ENCODE measurements at places on chromosomes 7 and 10.

DNA sequence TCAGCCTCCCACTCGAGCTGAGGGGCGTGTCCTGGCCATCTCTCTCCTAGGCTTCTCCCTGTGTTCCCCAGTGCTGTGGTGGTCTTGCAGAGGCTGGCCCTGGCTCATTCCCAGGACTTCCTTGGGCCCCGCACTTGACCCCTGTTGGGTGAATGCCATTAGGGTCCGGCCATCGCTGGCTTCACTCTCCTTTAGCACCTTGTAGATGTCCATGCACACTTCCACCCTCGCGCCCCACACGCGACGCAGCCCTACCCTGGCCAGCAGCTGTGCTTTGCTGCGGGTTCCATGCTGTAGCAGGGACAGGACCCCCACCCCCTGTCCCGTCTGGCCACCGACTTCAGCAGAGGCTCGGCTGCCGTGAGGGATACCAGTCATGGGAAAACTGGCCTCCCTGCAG is 46.3 kb downstream of the PITRM1 start:
- peaks cover 61% of the 10 kb centered on the region for H3K36me3 ChIP-seq
- no peaks in the 10 kb centered on the region for H3K27me3 ChIP-seq
- peaks cover 5% of the 10 kb centered on the region for H3K4me1 ChIP-seq
- no peak overlapping the region for H3K27ac ChIP-seq
- no peak for ATAC-seq
- H3K4me3 ChIP-seq = no peak overlapping the region

- ATAC-seq = no peak
- H3K4me3 ChIP-seq = no peak overlapping the region
- H3K4me1 ChIP-seq = no peaks in the 10 kb centered on the region
- H3K27ac ChIP-seq = no peak overlapping the region
Measured at GRCh38 chr7:99287779-99288534, 15.3 kb downstream of the MYH16 start.

DNA sequence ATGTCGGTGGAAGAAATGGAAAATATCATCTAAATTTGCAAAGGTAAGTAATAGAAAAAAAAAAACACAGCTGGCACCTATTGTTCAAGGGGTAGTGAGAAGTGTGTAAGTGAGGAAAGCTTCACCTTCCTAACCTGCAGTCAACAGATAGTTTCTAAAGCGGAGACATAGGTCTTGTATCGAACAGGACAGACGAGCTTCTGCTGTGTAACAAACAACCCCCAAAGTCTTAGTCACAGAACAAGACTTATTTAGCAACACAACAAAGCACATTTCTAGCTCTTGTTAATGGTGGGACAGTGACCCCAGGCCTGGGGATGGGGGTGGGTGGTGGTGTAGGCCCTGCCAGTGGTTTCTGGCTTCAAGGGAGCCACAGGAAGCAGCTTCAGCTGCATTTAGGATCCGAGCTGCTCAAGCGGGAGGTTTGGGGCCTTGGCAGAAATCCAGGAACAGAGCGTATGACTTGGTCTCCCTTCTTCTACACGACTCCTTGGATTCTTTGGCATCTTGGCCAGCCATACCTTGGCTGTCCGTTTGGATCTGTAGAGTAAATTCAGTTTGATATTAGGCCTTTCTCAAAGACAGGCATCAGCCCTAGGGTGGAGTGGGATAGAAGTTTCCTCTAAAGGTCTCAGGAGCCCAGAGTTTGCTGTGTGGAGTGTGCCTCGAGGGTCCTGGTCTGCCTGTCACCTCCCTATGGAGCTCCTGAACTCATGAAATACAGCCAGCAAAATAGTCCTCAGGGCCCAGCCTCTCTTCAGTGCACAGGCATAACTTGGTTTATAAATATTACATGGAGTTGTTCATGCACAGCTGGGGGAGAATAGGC is 56.9 kb upstream of the SHH start:
- H3K4me3 ChIP-seq = no peak overlapping the region
- peaks cover 48% of the 10 kb centered on the region for H3K27me3 ChIP-seq
- ATAC-seq = no peak
- H3K4me1 ChIP-seq = peaks cover 7% of the 10 kb centered on the region

GRCh38 chr7:117993377-117994003 is 120.2 kb upstream of the CTTNBP2 start:
- no peak overlapping the region for H3K27ac ChIP-seq
- peak; percentile 50 for ATAC-seq
- H3K4me3 ChIP-seq = no peak overlapping the region
- H3K36me3 ChIP-seq = no peaks in the 10 kb centered on the region
- no peaks in the 10 kb centered on the region for H3K27me3 ChIP-seq

GRCh38 chr7:142012825-142013511 is 17.3 kb downstream of the MGAM start:
- H3K27me3 ChIP-seq = no peaks in the 10 kb centered on the region
- no peaks in the 10 kb centered on the region for H3K36me3 ChIP-seq
- ATAC-seq = peak; percentile 10

DNA sequence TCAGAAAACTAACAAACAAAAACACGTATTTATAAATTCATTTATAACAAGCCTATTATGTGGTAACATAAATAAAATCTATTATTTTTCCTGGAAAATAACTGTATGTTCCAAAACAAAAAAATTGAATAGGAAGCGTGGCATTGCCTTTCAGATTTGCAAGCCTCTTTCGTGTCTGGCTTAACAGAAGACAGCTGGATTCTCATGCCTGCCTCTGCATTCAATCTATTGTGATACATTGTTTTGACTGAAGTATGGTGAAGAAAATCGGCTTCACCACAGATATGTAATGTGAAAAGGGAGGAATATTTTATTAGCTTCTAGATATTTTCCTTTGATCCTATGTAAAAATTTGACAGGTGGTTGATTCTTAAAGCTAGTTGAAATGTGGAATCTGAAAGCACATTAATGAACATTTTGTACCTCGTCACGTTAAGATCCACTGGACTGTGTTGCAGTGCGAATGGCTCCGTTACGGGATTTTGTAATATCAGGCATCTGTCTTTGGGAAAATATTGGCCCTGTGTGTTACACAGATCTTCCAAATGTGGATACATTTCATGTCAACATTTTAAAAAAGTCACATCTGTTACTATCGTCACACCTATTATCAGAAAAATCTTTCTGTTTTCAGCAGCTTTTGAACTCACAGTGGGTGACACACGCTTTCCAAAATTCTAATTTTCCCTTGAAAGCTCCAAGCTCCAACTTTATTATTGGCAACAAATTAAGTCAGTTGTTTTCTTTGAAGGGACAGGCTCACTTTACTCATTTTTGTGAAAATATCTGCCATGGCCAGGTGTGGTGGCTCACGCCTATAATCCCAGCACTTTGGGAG is 26.2 kb downstream of the PALD1 start:
- no peaks in the 10 kb centered on the region for H3K36me3 ChIP-seq
- H3K4me1 ChIP-seq = peaks cover 40% of the 10 kb centered on the region
- H3K27me3 ChIP-seq = no peaks in the 10 kb centered on the region
- no peak for ATAC-seq
- H3K4me3 ChIP-seq = no peak overlapping the region

- no peak overlapping the region for H3K4me3 ChIP-seq
- no peaks in the 10 kb centered on the region for H3K4me1 ChIP-seq
- H3K27ac ChIP-seq = no peak overlapping the region
- no peaks in the 10 kb centered on the region for H3K27me3 ChIP-seq
Measured at GRCh38 chr10:106175760-106176377, 988.6 kb downstream of the SORCS1 start.

GRCh38 chr10:45550903-45551786 is 121.4 kb downstream of the ZFAND4 start:
- H3K27ac ChIP-seq = peak overlapping the region; percentile 21
- no peak overlapping the region for H3K4me3 ChIP-seq
- H3K4me1 ChIP-seq = peaks cover 26% of the 10 kb centered on the region
- H3K27me3 ChIP-seq = no peaks in the 10 kb centered on the region
- H3K36me3 ChIP-seq = peaks cover 34% of the 10 kb centered on the region

DNA sequence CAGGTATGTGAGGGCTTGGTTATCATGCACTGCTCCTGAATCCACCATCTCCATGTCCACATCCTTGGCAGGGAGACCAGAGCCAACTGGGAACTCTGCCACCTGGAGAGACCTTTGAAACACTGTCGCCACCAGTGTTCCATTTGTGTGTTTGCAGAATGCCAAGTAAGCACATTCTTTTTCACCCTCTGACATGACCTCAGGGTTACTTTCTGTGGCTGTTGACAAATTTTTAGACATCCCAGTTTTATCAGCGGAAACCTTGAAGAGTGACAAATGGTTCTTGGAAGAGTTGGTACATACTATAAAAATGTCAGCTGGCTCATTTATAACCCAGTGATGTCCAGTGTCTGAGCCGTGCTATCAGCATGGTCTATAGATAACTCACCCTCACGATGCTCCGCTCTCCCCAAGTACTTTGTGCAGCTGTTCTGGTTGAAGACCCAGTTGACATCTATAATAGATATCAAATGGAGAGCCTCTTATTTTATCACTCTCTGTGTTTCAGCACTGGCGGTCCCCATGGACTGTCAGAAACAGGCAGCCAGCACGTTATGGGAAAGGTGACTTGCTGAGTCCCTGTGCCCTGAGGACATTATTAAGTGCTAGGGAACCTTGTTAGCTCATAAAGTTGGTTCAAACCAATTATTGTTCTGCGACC is 563.1 kb upstream of the GALNT17 start:
- H3K27ac ChIP-seq = no peak overlapping the region
- no peaks in the 10 kb centered on the region for H3K4me1 ChIP-seq

- no peak overlapping the region for H3K27ac ChIP-seq
- no peak overlapping the region for H3K4me3 ChIP-seq
- peaks cover 15% of the 10 kb centered on the region for H3K4me1 ChIP-seq
- H3K27me3 ChIP-seq = peaks cover 47% of the 10 kb centered on the region
Measured at GRCh38 chr10:86681047-86681446, 12.7 kb downstream of the LDB3 start.

GRCh38 chr7:148397551-148397950 is 193.0 kb upstream of the C7orf33 start:
- peak overlapping the region; percentile 22 for H3K27ac ChIP-seq
- H3K36me3 ChIP-seq = peaks cover 6% of the 10 kb centered on the region
- no peaks in the 10 kb centered on the region for H3K27me3 ChIP-seq
- no peak overlapping the region for H3K4me3 ChIP-seq
- ATAC-seq = no peak

DNA sequence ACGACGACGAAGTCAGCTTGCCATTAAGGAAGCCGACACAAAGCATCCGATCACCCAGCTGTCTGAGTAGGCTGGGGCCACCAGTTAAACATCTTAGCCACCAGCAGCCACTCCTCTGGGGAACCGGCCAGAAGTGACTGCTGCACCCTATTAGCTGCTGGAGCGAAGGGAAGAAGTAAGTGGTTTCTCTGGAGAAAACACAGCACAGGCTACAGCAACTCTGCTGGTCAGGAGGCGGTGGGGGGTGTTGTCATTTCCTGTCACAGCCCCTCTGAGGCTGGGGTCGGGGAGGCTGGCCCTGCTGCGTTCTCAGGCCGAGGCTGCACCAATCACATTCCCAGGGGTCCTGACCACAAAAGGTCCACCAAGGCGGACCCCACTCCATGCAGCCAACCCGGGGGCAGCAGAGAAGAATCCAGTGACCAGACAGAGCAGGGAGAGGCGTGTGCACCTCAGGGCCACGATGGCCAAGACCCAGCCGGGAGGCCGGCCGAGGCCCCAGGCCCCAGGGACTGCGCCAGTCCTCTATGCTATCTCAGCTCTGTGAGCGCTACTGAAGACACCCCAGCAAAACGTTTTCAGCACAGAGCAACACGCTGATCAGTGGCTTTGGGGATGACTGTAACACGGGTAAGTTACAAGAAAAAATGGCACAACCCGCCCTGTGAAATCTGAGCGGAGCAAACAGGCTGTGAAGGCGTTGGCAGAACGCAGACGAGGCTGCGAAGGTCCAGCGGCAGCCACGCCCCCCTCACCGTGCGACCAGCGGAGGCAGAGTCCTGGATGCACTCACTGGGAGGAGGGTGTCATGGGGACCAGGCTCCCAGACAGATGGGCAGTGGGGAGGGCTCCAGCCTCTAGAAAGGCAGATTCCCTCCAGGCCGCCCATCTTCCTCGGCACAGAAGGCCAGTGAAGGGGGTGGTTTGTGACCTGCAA is 24.8 kb downstream of the STK32C start:
- no peak overlapping the region for H3K27ac ChIP-seq
- peaks cover 15% of the 10 kb centered on the region for H3K4me1 ChIP-seq
- peaks cover 25% of the 10 kb centered on the region for H3K27me3 ChIP-seq
- no peaks in the 10 kb centered on the region for H3K36me3 ChIP-seq

DNA sequence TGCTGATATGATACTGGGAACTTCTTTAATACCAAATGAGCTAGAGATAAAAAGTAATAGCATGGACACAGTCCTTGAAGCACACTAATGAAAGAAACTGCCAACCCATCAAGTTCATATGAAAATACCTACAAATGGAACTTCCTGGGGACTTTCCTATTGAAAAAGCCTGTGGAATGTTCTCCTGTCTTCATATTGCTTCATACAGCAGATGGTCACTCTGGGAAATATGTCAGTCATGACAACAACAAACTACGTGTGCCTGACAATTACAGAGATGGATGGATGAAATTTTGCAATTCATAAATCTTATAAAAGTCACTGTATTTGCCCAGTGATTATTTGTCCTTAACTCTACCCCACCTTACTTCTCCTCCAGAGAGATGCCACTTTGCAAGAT is 106.6 kb upstream of the COL1A2 start:
- ATAC-seq = no peak
- H3K4me3 ChIP-seq = no peak overlapping the region
- peaks cover 33% of the 10 kb centered on the region for H3K27me3 ChIP-seq
- no peak overlapping the region for H3K27ac ChIP-seq
- no peaks in the 10 kb centered on the region for H3K4me1 ChIP-seq
- H3K36me3 ChIP-seq = no peaks in the 10 kb centered on the region

DNA sequence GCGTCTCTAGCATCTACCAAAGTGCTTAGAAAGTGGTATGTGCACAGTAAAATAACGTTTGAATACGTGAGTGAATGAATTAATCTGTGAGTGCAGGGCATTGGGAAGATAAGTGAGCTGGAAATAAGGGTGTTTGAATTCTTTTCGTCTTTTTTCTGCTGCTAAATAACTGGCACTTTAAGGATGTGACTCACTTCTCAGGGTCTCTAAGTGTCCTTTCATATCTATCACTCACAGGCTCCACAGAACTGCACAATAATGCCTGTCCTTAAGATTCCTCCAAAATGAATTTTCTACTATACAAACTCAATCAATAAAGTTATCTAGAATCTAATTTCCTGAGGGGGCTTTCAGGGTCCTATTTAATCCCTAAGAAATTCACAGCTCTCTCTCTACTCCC is 3.2 kb upstream of the DGKB start:
- H3K36me3 ChIP-seq = no peaks in the 10 kb centered on the region
- ATAC-seq = no peak
- H3K4me3 ChIP-seq = no peak overlapping the region
- no peaks in the 10 kb centered on the region for H3K4me1 ChIP-seq
- H3K27me3 ChIP-seq = no peaks in the 10 kb centered on the region

- H3K36me3 ChIP-seq = peaks cover 37% of the 10 kb centered on the region
- H3K4me3 ChIP-seq = no peak overlapping the region
- peak overlapping the region; percentile 45 for H3K27ac ChIP-seq
- H3K4me1 ChIP-seq = peaks cover 9% of the 10 kb centered on the region
- no peaks in the 10 kb centered on the region for H3K27me3 ChIP-seq
Measured at GRCh38 chr7:148838905-148839304, 45.2 kb downstream of the EZH2 start.

GRCh38 chr7:117250801-117251200 is 72.1 kb downstream of the WNT2 start:
- H3K4me1 ChIP-seq = peaks cover 19% of the 10 kb centered on the region
- no peak overlapping the region for H3K4me3 ChIP-seq
- H3K27ac ChIP-seq = peak overlapping the region; percentile 43
- H3K36me3 ChIP-seq = no peaks in the 10 kb centered on the region
- no peak for ATAC-seq

All from stimulated activated memory B cell treated with anti-CD40 and anti-IgM and Interleukin-4, amounts not matched to agents 10 μg/mL and 1 μg/mL and 100 μg/mL, for 72 hours (primary cell).